Omental fat pad (tissue), 4 donors: ENCODE measurements at places on chromosomes 16 and 17. TPM values are rescaled to one million over a fixed set of nuclear protein-coding genes. Genes with fewer than 3 reads are reported as not detected.

DNA sequence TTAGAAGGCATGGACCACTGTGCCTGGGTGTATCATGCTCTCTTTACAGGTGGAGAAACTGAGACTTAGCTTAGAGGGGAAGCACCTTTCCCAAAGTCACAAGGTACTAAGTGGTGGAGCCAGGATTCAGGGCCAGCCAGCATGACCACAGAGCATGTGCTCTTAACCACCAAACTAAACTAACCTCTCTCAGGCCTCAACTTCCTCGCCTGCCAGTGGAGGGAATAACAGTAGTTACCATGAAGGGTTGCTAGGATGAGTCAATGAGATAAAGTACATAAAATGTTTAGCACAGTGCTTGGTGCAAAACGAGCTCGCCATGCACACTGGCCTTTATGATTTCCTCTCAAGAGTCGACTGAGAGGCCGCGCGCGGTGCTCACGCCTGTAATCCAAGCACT lies 6.4 kb upstream of the MYO1C start:
- no peak for DNase-seq

DNA sequence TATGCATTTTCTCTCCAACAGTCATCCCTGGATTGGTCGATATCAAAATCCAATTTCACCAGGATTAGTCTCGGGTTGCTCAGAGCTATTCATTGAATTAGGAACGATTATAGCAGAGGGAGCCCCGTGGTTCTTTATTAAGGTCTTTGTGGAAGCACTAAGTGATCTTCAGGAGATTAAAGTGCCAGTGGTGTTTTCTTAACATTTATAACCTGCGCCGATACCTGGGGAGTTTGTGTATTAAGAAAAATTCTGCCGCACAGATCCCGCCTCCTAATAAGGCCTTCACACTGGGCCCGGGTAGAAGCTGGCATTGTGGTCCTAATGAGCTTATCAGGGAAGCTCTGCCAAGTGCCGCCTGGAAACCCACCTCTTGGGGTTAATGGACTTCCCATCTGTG lies 238.7 kb downstream of the RBFOX1 start:
- no peak for DNase-seq

CHD3 gene
- 60.1 TPM for total RNA-seq

GRCh38 chr17:29682987-29683386 lies 60.3 kb upstream of the CORO6 start:
- DNase-seq = no peak

DNA sequence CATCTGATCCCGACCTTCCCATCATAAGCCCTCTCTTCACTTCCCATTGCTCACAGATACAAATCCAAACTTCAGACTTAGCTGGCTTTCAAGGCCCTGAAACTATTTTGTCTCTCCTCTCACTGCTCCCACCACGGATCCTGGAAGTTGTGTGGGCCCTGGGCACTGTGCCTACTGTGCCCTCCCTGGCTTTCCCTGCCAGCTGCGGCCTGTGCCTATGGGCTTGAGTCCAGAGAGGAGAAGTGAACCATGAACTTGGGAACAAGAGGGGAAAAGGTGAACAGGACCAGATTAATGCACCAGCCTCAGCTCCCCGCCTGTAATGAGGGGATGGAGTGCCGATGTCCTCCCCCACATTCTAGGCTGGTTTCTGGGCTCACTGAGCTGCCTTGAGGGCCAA lies 18.9 kb upstream of the KCNJ12 start:
- no peak for DNase-seq

DNA sequence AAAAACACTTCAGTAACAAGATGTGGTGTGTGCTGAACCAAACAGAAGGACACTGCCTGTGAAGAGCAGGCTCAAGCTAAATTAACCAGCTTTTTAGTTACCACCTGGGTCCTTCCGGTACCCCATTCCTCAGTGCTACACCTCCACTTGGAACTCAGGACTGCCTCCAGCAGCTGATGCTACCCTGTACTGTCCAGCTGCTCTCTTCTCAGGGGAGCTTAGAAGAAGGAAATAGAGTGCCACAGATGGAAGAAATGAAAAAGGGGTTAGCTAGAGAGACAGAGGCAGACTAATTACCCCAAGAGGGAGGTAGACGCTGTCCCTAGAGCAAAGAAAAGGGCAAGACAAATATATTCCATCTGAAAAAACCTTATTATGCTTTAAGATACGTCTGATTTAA lies 5.7 kb downstream of the MED13 start:
- no peak for DNase-seq

GRCh38 chr17:20085283-20085845 lies 76.2 kb downstream of the SPECC1 start:
- no peak for DNase-seq

GRCh38 chr16:79007614-79008013 lies 592.9 kb downstream of the MAF start:
- no peak for DNase-seq

- no peak for DNase-seq
Measured at GRCh38 chr16:48269011-48269410, 21.7 kb upstream of the ABCC11 start.

- no peak for DNase-seq
Measured at GRCh38 chr17:44008205-44008909, 3.9 kb downstream of the NAGS start.

DNA sequence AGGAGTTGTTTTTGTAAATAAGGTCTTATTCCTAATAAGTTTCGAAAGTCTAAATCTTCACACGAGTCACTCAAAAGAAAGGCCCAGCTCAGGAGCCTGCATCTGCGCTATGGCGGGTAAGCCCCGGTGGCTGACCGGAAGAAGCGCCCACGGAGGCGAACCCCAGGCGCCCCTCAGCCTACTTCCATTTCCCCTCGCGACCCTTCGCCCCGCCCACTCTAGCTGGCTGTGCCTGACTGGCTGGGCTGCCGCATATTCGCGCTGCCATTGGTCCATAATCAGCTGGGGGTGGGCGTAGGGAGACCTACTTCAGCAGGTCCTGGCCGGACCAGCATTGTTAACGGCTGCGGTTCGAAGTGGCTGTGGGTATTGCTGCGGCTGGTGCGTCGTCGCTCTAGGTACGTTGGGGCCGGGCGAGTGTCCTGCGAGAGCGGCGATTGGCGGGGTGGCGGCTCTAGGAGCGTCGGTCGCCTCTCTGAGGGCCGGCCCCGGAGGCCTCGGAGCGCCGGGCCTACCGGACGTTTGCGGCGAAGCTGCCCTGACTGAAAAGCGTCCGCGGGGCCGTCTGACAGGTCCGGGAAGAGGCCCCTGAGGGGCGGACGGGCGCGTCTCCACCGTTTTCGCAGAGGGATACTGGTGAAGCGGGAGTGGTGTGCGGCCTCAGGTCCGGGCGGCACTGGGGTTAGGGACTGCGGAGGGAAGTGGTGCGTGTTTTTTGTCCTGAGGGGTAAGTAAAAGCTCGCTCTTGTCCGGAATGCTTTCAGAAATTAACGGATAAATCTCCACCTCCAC lies at the start of gene ATF7IP2:
Gene ATF7IP2, plus strand, starts transcription at position 337 of the 792 bp plus-strand sequence. CDS start 44,560 bp downstream, outside the sequence.
- peak; percentile 77 for DNase-seq

GRCh38 chr16:29903590-29903989 lies 3.3 kb downstream of the ASPHD1 start:
- no peak for DNase-seq

GRCh38 chr17:36877771-36878170 lies 59.5 kb upstream of the LHX1 start:
- DNase-seq = no peak

NEUROD2 gene
- 0.06 TPM for total RNA-seq

ADAM11 gene
- 0.38 TPM for total RNA-seq

DNA sequence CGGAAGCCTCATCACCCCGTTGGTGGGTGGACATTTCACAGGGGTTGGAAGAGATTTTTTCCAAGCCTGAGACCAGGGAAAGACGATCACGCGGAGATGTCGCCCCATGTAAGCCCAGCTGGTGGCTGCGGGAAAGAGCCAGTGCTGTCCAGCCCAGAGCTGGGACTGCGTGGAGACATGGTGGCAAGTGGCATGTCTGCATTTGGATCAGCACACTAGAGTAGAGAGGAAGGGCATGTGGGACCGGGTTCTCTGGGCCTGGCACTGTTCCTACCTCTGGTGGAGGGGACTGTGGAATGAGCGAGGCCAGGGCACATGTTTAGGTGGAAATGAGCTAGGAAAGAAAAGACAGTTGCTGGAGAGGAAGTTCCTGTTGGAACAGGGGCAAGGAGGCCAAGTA lies 20.0 kb downstream of the SBK1 start:
- DNase-seq = no peak

DNA sequence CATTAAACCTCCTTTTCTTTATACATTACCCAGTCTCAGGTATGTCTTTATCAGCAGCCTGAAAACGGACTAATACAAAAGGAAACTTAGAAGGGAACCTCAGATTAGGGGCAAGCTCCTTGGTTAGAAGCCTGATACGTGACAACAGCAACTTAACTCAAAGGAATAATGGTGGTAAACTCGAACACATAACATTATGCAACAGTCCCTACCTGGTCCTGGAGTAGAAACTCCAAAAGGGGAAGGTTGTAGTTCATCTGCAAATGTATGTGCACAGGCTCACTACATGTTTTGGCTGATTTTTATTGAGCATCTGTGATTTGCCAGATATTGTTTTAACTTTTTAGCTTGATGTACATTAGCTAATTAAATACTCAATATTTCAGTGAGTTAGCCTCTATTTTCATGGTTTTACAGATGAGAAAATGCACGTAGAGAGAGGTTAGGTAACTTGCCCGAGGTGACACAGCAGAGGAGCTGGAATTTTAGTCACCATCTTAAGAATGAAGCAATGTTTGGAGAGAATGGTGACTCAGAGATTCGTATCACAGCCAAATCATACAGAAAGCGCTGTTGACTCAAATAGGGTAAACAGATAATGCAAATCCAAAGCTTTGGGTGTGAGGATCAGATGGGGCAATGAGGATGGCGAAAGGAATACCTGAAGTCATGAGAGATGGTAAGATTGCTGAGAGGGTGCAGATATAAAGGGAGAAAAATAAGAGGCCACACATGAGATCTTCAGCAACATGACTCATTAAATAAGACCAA lies 194.9 kb upstream of the RBFOX1 start:
- DNase-seq = no peak

TEX19 gene
- total RNA-seq = not detected

DNA sequence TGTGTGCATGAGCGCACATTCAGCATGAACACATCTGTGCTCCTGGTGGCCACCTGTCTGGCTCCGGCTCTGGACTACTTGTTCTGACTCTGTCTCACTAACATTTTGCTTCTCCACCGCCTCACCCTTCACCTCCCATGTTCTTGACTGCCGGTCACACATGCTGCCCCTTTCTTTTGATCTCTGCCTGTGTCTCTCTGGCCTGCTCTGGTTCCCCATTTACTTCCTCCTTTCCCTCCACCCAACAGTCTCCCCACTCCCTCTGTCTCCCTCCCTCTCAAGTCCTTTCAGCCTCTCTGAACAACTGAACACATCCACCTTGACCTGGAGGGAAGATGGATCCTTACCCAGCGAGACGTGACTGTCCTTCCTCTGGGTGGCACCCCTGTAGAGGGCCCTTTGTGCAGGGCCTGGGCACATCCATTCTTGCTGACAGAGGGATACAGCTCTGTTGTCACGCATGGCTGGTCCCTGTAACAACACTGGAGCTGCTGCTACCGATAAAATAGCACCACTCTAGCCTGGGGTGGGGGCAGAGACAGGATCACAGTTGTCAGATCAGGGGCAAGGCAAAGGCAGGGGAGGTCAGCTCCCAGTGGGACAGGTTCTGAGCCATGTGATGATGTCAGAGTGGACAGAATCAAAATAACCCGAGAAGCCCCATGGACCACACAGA lies 11.0 kb downstream of the ZSCAN32 start:
- DNase-seq = no peak

DNA sequence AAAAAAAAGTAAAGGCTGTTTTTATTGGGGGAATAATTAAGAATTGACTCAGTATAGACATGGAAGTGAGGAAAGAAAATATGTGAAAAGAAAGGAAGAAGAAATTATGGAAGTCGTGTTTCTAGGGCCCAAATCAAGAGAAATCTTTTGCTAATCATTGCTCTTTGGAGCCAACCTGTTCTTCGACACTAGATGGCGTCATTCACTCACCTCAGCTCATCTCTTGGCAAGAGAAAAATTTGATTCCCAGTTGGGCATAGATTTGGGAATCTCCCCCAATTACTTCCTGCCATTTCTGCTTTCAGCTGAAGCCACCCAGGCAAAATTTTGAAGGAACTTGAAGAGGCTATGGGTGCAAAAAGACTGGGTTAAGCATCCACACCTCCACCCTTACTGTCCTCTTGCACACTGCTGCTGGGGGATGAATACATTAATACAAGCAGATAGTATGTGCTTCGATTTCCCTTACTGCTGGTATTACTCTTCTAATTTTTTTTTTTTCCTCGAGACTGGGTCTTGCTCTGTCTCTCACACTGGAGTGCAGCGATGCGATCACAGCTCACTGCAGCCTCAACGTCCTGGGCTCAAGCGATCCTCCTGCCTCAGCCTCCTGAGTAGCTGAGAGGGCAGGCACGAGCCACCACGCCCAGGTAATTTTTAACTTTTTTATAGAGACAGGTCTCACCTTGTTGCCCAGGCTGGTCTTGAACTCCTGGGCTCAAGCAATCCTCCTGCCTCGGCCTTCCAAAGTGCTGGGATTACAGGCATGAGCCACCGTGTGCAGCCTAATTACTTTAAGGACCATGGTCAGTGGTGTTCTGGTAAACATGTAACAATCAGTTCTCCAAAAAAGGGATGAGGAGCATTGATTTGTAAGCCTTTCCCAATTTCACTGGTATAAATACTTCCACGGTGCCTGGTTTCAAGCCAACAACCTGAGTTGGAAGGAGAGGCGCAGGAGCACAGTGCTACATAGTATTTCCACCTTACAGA lies 13.5 kb downstream of the PSMD7 start:
- no peak for DNase-seq

DNA sequence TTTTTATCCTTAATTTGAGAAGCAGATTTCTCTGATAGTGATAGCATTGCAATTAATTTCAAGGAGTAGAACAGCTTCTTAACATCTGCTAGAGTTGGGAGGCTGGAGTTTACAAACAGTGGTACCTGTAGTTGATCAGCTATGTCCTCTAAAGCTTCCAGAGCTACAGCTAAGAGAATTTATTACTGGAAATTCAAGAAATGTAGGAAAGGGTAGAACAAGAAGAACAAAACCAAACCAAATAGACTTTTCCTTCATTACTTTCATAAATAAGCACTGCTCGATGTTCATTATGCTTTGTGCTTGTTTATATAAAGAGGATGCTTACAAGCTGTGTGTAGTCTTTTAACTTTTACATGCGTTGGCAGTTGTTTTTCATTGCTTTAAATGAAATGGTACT lies 333.6 kb upstream of the TBX2 start:
- DNase-seq = no peak

GRAP gene
- 9.8 TPM for total RNA-seq

- no peak for DNase-seq
Measured at GRCh38 chr17:27567563-27567859, 63.5 kb upstream of the LGALS9 start.
